ENCODE measurements at places on chromosomes 12 and 14. TPM values are rescaled to one million over a fixed set of nuclear protein-coding genes. Genes with fewer than 3 reads are reported as not detected.

TAS2R14 gene
- total RNA-seq, result 2.3 TPM

MGP gene
- 247 TPM for total RNA-seq

FGD4 gene
- total RNA-seq, result 68.5 TPM

PIP4K2C gene
- total RNA-seq, result 9.6 TPM

DAAM1 gene
- total RNA-seq, result 60.4 TPM

KLRK1 gene
- total RNA-seq, result not detected

KRT8 gene
- total RNA-seq, result 12.5 TPM

VWF gene
- total RNA-seq, result 2,070 TPM

PTPRB gene
- 217 TPM for total RNA-seq

PKP2 gene
- 3.4 TPM for total RNA-seq

TSHR gene
- total RNA-seq, result not detected

NXPH4 gene
- total RNA-seq, result 0.19 TPM

BCL2L14 gene
- total RNA-seq, result not detected

DNAJC22 gene
- total RNA-seq, result 0.29 TPM

SLC16A7 gene
- total RNA-seq, result 12.4 TPM

WIF1 gene
- total RNA-seq, result not detected

CD27 gene
- not detected for total RNA-seq

TDRD9 gene
- total RNA-seq, result 1.2 TPM
